ENCODE measurements at places on chromosomes 13 and 19. TPM values are rescaled to one million over a fixed set of nuclear protein-coding genes. Genes with fewer than 3 reads are reported as not detected.

The KIR2DL3 gene
- total RNA-seq, result not detected

The UQCRFS1 gene
- total RNA-seq, result 12.9 TPM

The MYBPC2 gene
- total RNA-seq, result not detected

The FBXW9 gene
- total RNA-seq, result 4.6 TPM

The PRRG2 gene
- total RNA-seq, result 8.0 TPM

The FZR1 gene
- total RNA-seq, result 28.1 TPM

The PCP2 gene
- total RNA-seq, result 2.5 TPM

The CBY2 gene
- total RNA-seq, result not detected

The IGFLR1 gene
- total RNA-seq, result 3.9 TPM

The CGB2 gene
- not detected for total RNA-seq

The SELENOV gene
- total RNA-seq, result not detected

The POLD1 gene
- total RNA-seq, result 9.8 TPM

The SMIM7 gene
- total RNA-seq, result 45.3 TPM

The ADM5 gene
- 0.72 TPM for total RNA-seq

The CPAMD8 gene
- 0.60 TPM for total RNA-seq

The CASP14 gene
- not detected for total RNA-seq

The DYRK1B gene
- 7.3 TPM for total RNA-seq

The OVOL3 gene
- total RNA-seq, result not detected
